ENCODE measurements at places on chromosomes 6 and 20. TPM values are rescaled to one million over a fixed set of nuclear protein-coding genes. Genes with fewer than 3 reads are reported as not detected.

The AKAP12 gene
- 146 TPM for total RNA-seq

- no peak for DNase-seq
Observed at GRCh38 chr20:8981482-8981881, 87.4 kb upstream of the PLCB4 start.

- DNase-seq: no peak
Observed at GRCh38 chr20:35271904-35272303, 6.0 kb downstream of the MMP24OS start.

GRCh38 chr20:12061466-12061865, 143.8 kb downstream of the BTBD3 start:
- DNase-seq: no peak
